ENCODE measurements at places on chromosomes 1 and 21.

DNA sequence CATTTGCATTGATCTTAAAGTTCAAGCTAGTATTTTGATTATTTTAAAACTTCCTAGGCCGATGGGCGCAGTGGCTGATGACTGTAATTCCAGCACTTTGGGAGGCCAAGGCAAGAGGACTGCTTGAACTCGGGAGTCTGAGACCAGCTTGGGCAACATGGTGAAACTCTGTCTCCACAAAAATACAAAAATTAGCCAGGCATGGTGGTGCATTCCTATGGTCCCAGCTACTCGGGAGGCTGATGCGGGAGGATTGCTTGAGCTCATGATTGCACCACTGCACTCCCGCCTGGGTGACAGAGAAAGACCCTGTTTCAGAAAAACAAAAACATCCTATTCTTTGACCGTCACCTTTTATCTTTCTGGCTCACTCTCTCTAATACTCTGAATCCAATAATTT, 30.0 kb downstream of the MFSD2A start:
- no peak for DNase-seq

DNA sequence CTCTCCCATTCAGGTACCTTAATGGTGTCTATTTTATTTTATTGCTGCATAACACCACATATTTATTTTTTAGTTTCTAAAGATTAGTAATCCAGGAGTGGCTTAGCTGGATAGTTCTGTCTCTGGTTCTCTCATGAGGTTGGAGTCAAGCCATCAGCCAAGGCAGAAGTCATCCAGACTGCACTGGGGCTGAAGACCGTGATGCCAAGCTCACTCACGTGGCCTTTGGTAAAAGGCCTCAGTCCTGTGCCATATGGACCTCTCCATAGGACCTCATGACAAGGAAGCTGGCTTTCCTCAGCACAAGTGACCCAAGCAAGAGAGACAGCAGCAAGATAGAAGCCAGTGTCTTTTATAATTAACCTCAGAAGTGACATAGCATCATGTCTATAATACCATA, 23.0 kb upstream of the DDR2 start:
- DNase-seq = no peak

- DNase-seq = no peak
Measured at GRCh38 chr1:10839188-10839770, 42.8 kb upstream of the CASZ1 start.

DNA sequence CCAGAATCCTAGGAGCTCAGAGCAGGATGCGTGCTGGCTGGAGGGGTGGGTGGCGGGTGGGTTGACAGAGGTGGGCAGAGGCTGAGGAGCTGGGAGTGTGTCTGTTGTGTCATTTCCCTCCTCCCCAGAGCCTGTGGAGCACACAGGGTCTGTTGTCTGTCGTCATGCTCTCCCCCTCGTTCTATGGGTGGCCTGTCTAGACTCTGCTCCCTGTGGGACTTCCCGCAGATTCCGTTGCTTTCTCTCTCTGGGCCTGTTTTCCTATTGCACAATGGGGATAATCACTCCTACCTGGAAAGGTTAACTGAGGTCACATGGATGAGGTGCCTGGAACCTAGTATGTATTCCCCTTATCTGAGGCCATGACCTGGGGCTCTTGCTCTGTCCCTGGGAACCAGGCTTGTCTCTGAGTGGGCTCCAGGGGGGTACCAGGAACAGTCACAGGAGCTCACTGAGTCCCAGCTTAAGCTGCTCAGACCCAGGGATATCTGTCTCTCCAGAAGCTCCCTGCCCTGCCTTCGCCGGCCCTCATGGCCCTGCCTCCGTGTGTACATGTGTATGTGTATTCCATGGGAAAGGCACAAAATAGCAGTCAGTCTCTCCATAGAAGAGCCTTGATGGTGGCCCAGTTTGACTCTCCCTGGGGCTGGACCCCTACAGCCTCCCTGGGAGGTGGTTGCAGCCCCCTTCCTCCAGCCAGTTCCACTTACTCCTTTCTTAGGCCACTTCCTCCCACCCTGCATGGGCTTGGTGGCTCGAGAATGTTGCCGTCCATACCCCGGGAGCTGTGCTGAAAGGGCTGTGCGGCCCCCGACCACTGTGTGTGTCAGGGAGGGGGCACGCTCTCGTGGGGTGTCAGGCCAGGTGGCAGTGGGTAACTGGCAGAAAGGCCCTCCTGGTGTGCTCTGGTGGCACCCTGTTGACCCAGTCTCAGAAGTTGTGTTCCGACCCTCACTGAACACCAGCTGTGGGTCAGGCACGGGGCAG, 17.9 kb downstream of the PTPRF start:
- DNase-seq = peak; percentile 24

DNA sequence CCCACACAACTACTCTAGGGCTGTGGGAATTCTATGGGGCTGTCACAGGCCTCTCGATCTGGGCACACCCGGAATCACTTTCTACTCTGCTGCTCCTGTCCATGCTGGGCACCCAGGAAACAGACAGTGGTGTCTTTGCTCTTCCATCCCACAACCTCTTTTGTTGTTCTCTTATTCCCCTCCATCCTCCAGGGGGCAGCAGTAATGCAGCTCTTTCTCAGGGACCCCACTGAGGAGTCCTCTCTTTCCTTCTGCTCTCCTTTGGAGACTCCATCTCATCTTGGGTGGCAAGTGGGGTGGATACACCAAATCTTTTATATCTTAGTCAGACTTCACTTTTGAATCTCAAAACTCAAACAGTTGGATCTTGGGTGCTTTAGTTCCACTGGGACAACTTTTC, 206.3 kb downstream of the HS2ST1 start:
- DNase-seq = no peak

- DNase-seq = no peak
Measured at GRCh38 chr1:247487057-247487456, 29.2 kb upstream of the OR2B11 start.

DNA sequence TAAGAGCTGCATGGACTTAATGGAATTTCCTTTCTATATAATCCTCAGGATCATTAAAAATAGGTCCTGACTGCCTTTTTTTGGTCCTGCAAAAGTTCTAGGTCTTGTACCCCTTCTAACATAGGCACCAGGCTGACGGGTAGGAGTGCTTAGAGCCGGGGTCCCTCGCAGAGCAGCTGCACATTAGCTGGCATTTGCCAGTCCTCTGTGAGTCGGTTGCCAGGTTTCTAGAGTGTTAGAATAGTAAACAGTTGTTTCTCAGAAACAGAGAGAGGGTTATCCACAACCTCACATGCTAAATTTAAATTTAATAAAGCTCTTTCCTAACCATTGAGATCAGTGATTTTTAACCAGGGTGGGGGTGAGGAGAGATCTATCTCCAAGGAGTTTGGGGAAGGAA, 35.4 kb upstream of the HEATR1 start:
- no peak for DNase-seq

GRCh38 chr1:178538192-178538916, 25.4 kb downstream of the TEX35 start:
- no peak for DNase-seq

DNA sequence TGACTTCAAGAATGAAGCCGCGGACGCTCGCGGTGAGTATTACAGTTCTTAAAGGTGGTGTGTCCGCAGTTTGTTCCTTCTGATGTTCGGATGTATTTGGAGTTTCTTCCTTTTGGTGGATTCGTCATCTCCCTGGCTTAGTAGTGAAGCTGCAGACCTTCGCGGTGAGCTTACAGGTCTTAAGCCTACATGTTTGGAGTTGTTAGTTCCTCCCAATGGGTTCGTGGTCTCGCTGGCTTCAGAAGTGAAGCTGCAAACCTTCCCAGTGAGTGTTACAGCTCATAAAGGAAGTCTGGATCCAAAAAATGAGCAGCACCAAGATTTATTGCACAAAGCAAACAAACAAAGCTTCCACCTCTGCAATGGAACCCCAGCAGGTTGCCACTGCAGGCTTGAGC, 14.7 kb downstream of the LDLRAD1 start:
- DNase-seq = peak; percentile 44

DNA sequence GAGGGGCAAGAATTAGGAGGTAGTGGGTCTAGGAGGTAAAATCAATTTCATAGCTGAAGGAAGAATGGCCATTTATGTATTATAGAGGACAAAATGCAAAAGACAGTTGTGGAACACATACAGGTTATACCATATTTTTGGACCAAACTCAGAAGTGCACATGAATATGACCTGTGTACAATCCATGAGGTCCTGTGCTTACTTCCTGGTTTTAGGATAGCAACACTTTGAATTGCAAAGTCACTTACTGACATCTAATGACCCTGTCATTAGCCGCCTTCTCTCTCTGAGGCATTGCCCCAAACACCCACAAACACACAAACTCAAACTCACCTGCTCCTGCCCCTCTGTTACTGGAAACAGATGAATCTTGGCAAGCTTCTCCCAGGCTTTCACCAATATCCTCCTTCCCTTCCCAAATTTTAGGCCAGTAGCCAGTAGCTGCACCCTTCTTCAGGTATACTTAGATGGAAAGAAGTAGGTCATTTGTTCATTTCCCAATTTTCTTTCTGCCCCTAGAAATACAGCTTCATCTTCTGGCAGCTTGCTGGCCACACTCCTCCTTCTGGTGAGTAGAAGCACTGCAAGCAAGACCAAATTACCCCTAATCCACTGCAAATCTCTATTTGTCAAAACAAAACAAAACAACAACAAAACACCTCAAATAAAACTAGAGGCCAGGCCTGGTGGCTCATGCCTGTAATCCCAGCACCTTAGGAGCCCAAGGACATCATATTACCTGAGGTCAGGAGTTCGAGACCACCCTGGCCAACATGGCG, 13.7 kb upstream of the RPL5 start:
- DNase-seq = no peak

DNA sequence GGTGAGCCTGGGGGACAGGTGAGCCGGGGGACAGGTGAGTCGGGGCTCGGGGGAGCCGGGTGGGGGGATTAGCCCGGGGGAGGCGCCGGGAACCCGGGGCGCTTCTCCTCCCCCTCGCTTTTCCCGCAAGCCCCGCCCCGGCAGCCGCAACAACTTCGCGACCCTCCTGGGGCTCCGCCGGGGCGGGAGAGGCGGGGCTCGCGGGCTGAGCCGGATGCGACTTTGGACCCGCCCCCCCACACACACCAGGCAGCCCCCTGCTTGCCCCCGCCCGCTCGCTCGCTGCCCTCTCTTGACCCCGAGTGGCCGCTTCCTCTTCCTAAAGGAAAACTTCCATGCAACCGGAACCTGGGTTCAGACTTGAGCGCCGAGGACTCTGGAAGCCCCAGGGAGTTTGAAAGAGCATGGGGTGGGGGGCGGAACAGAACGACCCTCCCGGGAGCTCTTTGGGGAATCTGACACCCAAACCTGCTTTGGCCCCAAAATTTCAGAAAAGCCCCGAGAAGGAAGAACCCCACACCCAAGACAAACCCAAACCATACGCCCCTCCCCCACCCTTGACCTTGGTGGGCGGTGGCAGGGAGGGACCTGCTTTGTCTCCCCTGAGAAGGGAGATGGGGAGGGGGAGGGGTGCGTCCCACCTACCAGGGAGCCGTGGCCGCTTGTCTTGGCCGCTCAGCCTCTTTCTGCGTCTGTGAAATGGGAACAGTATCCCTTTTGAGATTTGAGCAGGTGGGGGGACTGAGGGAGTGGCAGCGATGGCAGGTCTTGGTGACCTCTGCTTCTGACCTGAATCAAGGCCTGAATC, 550 bp downstream of the ARHGEF16 start:
- no peak for DNase-seq

DNA sequence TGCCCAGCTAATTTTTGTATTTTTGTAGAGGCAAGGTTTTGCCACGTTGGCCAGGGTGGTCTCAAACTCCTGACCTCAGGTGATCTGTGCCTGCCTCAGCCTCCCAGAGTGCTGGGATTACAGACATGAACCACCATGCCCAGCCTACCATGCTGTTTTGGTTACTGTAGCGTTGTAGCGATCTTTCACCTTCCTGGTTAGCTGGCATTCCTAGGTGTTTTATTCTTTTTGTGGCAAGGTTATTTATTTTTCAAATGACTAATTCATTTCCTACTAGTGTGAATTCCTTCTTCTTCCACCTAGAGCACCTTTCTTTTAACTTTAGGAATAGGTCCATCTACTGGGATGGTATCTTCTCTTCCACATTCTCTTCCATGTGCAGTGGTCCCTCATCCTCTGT, 29.3 kb downstream of the TMEM200B start:
- no peak for DNase-seq

GRCh38 chr1:50060279-50060678, 36.5 kb upstream of the AGBL4 start:
- peak; percentile 29 for DNase-seq

- DNase-seq = no peak
Measured at GRCh38 chr1:22518379-22518778, 44.9 kb upstream of the EPHA8 start.

- DNase-seq = no peak
Measured at GRCh38 chr21:45166931-45167330, 92.6 kb downstream of the ADARB1 start.

DNA sequence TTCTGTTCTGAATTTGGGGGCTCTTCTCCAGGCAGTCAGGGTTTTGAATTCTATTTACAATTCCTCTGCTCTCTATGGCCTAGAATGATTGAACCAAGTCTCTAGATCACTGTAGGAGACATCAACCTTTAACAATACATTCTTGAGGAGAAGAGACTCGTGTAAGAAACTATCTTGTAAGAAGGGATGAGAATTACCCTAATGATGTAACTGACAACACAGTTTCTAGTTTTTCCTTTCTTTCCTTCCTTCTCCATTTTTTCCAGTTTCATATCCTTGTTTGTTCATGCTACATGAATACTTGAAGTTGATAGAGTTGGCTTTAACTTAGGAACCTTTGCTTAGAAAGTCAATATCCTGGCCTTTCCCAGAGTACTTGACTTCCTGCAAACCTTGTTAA, 1.3 kb upstream of the ATP1A1 start:
- no peak for DNase-seq

- no peak for DNase-seq
Measured at GRCh38 chr1:43309405-43310025, 8.7 kb downstream of the TIE1 start.

- no peak for DNase-seq
Measured at GRCh38 chr1:15452216-15452615, 4.3 kb upstream of the CELA2A start.

- no peak for DNase-seq
Measured at GRCh38 chr1:19811206-19811851, 3.8 kb downstream of the RNF186 start.

GRCh38 chr1:13892198-13892597, 192.2 kb downstream of the PRDM2 start:
- no peak for DNase-seq

GRCh38 chr1:34262921-34263320, 86.2 kb downstream of the C1orf94 start:
- DNase-seq = no peak

DNA sequence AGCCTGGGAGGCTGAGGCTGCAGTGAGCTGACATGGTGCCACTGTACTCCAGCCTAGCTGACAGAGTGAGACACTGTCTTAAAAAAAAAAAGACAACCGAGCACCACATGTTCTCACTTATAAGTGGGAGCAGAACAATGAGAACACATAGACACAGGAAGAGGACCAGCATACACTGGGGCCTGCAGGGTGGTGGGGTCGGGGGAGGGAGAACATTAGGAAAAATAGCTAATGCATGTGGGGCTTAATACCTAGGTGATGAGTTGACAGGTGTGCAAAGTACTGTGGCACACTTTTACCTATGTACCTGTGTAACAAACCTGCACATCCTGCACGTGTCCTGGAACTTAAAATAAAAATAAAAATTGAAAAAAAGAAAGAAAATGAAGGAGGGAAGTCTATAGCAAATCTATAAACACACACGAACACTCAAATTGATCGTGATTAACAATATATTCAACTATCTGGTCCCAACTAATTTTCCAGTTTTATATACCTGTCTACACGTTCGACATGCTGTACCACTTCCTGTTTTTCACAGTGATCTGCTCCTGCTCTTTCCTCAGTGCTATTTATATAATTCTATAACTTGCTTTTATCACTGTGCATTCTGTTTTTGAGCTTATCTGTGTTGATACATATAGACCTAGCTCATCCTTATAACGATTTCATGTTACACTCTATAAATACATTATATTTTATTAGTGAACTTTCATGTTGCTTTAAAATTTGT, 27.2 kb downstream of the AK5 start:
- no peak for DNase-seq

All from epithelial cell of prostate (primary cell).